ENCODE measurements at places on chromosomes 7 and 10.

- DNase-seq = no peak
These were observed 441.9 kb upstream of the LRRTM3 start for GRCh38 chr10:66483966-66484365.

DNA sequence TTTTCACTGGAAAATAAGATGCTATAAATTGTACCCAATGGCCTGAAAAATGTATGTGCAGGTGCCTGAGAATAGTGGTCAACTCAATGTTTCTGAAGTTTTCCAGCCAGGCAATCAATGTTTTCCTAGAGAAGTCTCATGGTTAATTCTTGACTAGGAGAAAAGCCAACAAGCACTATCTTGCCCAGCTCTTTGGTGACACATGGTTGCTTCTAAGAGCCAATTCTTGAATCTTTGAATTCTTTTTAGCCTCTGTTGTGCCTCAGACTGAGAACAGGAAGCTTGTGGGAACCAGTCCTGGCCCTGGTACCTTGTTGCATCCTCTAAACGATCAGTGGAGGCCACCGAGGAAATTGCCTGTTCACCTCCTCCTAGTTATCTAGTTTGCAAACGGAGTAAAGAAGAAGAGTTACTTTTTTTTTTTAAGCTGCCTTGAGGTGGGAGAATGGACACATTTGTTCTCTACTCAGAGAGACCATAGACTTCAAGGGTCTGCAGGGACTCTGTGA lies 144.0 kb upstream of the MKLN1 start:
- DNase-seq = peak; percentile 8

- DNase-seq = no peak
These were observed 136.2 kb upstream of the FZD8 start for GRCh38 chr10:35778306-35778705.

GRCh38 chr7:117560030-117560429 lies 80.2 kb downstream of the CFTR start:
- no peak for DNase-seq

DNA sequence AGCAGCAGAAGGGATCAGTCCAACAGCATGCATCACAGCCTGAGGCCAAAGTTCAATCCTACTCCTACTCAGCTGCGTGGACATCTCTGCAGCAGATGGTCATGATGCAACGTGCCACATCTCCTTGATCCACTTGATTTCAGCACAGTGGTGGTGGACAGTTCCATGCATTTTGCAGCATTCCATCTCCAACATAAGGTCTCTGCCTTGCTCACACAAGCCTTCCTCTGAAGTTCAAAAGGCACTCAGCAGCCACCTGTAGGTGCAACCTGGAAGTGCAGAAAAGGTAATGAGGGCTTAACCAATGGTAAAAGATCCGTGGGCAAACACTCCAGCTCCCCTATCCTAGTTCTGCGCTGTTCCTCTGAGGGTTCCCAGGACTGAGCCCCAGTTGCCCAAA lies 57.5 kb upstream of the CHCHD3 start:
- DNase-seq = no peak

GRCh38 chr7:155803418-155804376 lies 8.6 kb downstream of the SHH start:
- no peak for DNase-seq

DNA sequence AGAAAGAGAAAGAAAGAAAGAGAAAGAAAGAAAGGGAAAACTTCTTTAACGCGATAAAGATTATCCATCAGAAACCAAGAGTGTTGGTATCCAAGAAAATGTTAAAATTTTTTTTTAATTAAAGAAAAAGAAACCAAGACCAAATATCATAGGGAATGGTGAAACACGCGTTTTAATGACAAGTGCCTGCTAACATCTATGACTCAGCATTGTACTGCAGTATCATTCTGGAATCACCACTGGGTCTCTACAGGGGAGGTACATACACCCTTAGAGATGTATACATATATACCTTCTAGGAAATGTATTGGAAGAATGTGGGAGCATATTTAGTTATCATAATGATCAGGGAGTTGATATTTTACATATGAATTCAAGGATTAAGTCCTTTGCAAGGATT lies 32.1 kb upstream of the PIK3AP1 start:
- no peak for DNase-seq

- DNase-seq = no peak
These were observed 49.8 kb downstream of the EBF3 start for GRCh38 chr10:129914153-129914855.

GRCh38 chr7:20062932-20063331 lies 154.3 kb downstream of the MACC1 start:
- no peak for DNase-seq

GRCh38 chr10:117162093-117163060 lies 24.3 kb upstream of the VAX1 start:
- DNase-seq = no peak

GRCh38 chr7:18086165-18087025 lies 58.7 kb upstream of the PRPS1L1 start:
- DNase-seq = no peak

GRCh38 chr7:628826-629225 lies 97.7 kb upstream of the DNAAF5 start:
- DNase-seq = no peak

DNA sequence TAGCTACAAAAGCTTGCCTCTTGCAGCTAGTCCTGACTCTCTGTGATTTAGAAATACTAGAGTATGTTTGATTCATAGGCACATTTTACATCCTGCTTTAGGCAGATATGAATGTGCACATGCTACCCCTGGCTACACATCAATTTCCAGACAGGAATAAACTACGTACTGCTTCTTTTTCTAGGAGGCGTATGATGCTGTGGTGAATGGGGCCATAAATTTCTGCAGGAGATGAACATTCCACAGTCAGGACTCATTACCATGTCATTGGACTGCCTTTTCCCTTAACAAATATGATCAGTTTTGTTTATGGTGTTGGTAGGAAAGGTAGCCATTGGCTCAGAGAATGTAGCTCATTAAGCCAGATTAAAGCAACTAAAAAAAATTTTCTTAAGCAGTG lies 50.1 kb upstream of the IFRD1 start:
- no peak for DNase-seq

- DNase-seq = no peak
These were observed 218.3 kb downstream of the AHR start for GRCh38 chr7:17516771-17517170.

- no peak for DNase-seq
These were observed 1.2 kb upstream of the COL1A2 start for GRCh38 chr7:94393246-94394108.
